Type B pancreatic cell (in vitro differentiated cells): ENCODE measurements at places on chromosomes 3 and 15. TPM values are rescaled to one million over a fixed set of nuclear protein-coding genes. Genes with fewer than 3 reads are reported as not detected.

KIF15 gene
- total RNA-seq, result 5.7 and 24.8 TPM in 2 replicates

SNURF gene
- 16.7 and 20.2 TPM in 2 replicates for total RNA-seq

SEMA5B gene
- total RNA-seq, result 0.50 and 12.8 TPM in 2 replicates

LSAMP gene
- 17.0 and 64.9 TPM in 2 replicates for total RNA-seq

ELL3 gene
- total RNA-seq, result 4.1 and 9.8 TPM in 2 replicates

DNA sequence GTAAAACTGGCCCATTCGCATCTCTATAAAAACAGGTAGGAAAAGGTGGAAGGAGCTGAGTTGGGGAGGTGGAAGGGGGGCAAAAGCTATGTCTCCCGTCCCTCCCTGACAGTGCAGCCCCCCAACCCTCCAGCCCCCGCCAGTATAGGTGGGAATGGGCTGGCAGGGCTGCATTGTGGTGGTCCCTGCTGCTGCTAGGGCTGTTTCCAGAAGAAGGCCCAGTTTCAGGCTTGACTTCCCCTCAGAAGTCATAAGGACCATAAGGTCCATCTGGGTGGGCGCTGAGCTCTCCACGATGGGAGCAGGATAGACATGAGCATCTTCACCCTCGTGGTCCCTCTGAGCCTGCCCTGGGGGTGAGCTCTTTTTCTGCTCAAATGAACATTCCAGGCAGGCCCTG, 44.2 kb downstream of the APBA2 start:
- DNase-seq, result no peak

DNA sequence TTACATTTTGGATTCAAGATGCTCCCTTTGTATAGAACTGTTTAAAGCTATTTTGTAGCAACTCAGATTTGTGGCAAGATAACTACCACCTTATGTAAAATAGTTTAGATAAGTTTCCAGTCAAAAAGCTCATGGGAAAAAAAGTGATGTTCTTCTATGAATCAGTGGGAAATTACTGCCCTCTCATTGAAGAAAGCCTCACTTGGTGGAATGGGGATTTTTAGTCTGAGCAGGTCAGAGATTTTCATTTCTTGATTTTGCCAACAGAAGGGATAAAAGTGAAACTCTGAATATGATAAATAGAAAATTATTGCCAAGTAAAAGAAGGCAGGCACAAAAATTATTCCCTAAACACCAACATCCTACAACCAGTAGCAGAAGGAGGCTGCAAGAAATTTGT, 25.8 kb upstream of the CSTA start:
- DNase-seq, result no peak

- DNase-seq, result no peak
Measured at GRCh38 chr3:133295199-133295901, 104.5 kb upstream of the BFSP2 start.

GRCh38 chr3:19250959-19251610, 102.8 kb downstream of the KCNH8 start:
- no peak for DNase-seq

- no peak for DNase-seq
Measured at GRCh38 chr3:184633237-184633579, 71.6 kb downstream of the EPHB3 start.

GRCh38 chr3:152073267-152073666, 195.5 kb upstream of the MBNL1 start:
- no peak for DNase-seq

- DNase-seq, result no peak
Measured at GRCh38 chr3:18499301-18499700, 74.2 kb upstream of the SATB1 start.

- no peak for DNase-seq
Measured at GRCh38 chr15:37014566-37014965, 85.8 kb downstream of the MEIS2 start.

DNA sequence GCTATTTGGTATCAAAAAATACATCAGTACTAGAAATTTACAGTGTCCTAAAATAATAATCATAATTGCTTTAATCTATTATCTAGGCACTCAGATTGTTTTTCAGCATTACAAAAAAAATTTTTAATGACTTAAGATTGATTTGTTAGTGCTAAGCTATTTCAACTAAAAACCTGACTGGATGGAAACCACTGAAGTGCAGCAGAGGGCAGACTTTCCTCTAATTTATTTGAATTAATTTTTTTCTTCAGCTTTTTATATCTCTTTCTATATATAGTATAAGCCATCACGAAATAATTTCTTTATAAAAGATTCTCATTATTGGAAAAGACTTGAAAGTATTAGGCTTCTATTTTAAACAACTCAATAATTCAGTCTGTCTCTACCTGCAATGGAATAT, 131.4 kb downstream of the IQCH start:
- DNase-seq, result no peak

DNA sequence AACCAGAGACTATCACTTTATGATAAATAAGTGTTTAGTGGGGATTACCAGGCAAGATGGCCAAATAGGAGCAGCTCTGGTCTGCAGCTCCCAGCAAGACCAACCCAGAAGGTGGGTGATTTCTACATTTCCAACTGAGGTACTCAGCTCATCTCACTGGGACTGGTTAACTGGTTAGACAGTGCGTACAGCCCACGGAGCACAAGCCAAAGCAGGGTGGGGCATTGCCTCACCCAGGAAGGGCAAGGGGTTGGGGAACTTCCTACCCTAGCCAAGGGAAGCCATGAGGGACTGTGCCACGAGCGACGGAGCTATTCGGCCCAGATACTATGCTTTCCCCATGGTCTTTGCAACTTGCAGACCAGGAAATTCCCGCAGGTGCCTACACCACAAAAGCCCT, 171.0 kb downstream of the CTNNB1 start:
- DNase-seq, result no peak

GRCh38 chr3:67382536-67382935, 271.9 kb downstream of the SUCLG2 start:
- no peak for DNase-seq
